Stimulated activated memory B cell treated with anti-CD40 and anti-IgM and Interleukin-4, amounts not matched to agents 10 μg/mL and 1 μg/mL and 100 μg/mL, for 72 hours (primary cell): ENCODE measurements at places on chromosomes 3 and 15.

DNA sequence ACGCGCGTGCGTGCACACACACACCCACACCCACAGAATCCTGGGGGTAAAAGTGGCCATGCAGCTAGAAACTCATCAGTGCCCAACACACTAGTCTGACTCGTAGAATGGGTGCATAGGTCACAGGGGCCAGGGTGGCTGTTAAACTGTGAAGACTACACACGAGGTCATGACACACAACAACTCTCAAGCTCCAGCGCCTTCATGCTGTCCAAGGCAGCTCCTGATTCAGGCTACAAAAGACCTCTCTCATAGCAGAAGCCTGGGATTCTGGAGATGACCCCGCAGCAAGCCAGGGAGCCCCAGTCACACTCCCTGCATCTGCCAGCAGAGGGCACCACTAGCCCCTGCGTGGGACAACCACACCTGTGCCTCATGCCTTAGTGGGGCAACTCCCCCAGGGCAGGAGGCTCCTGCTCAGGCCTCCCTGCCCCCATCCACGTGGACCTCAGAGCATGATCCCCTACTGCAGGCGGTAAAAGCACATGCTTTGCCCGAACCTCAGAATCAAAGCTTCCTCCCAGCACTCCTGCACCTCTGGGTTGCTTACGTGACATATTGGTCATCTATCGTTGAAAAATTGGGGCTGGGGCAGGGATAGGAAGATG lies 93.1 kb downstream of the LRIG1 start:
- peak; percentile 75 for ATAC-seq

DNA sequence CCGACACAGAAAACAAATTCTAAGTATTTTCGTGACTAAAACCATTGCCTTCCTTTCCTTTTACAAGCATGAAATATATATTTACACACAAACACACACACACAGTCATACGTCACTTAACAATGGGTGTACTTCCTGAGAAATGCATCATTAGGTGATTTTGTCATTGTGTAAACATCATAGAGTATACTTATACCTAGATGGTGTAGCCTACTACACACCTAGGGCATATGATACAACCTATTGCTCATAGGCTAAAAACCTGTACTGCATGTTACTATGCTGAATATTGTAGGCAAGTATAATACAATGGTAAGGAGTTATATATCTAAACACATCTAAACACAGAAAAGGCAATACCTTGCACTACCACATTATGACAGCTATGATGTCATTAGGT lies 28.6 kb downstream of the COL6A5 start:
- ATAC-seq = no peak

GRCh38 chr15:31083370-31083780 lies 18.1 kb downstream of the TRPM1 start:
- ATAC-seq = no peak

GRCh38 chr3:139533781-139534454 lies 5.6 kb downstream of the RBP1 start:
- no peak for ATAC-seq

DNA sequence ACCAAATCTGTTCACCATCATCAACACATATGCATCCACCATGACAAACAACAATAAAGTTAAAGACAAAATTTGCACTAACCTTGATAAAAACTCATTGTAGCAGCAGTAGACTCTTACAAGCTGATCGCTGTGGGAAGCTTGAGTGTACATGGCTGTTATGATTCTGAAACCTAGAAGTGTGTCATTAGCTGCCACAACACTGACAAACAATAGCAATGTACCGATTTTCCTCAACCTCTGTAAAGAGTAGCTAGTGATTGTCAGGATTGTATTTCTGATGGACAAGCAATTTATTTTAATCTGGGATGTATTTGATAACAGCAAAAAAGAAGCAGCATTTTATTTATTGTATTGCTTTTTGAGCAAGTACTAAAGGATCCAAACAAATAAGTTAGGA lies 1357.7 kb downstream of the ROBO1 start:
- no peak for ATAC-seq

- no peak for ATAC-seq
These were observed 295.4 kb upstream of the TPRG1 start for GRCh38 chr3:188876370-188876769.

DNA sequence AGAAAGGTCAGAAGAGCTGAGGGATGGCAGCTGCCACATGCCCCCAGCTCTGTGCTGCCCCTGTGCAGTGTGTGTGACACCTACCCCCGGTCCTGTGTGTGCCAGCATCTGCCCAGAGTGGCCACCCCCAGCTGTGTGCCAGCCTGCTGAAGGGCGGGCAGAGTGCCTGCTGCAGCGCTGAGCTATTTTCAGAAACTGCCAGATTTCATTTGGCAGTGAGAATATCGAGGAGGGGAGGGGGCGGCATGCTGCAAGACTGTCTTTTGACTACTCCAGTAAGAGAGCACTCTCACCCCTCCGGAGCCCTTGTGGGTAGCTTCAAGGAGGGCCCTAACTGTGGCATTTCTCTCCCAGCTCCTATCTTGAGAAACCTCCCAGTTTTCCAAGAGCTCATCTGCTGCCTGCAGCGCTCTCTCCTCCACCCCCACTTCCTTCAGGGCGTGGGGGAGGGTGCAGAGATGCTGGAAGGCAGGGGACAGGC lies 25.2 kb upstream of the DOCK3 start:
- ATAC-seq = no peak

- no peak for ATAC-seq
These were observed 329.7 kb upstream of the TLE3 start for GRCh38 chr15:70427167-70428120.

DNA sequence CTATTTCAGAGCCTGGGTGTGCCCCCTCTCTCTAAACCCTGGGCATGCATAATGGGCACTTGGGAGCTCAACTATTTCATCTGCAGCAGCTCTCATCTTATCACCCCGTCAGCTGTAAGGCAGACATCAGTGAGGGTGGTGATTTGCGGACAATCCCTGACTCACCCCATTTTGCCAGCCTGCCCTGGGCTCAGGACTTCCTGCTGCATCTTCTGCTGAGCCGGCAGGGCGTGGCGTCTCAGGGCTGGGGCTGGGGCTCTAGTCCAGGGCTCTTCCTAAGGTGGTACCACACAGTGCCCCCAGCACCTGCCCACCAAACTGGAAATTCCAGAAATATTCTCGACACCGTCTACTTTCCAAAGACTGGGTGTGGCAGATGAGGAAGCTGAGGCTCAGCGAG lies 925 bp upstream of the PSTPIP1 start:
- no peak for ATAC-seq

DNA sequence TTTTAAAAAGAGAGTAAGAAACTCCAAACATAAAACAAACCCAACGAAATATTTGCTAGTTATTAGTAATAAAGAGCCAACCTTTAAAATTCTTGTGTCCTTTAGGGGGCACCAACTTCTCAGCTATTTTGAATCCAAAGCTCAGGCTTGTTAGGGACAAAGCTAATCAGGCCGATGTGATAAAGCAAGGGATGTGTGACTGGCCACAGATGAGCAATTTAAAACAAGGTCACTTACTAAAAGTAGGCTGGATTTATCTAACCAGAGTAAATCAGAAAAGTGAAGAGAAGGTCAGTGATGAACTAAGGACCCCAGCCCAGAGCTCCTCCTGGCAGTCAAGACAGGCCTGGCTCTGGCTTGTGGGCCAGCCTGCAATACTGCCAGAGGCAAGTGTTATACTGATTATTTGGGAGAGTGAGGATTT lies 108.5 kb downstream of the CYP19A1 start:
- no peak for ATAC-seq

GRCh38 chr3:125232401-125232800 lies 19.9 kb upstream of the SLC12A8 start:
- ATAC-seq = no peak

DNA sequence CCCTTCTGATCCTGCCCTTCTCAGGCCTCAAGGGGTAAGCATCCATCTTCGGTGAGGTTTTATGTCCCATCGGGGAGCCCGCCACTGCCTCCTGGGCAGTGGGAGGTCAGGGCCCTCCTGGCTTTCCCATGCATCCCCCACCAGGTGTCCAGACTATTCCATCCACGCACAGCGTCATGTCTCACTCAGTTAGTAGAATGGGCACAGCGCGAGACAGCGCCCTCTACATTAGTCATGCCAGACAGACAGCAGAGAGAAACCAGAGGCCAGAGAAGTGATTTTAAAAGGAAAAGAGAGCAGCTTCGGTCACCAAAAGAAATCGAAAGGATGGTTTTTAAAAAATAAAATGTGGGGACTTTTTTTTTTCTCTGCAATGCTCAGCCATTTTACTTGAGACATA lies 49.8 kb downstream of the ZDHHC3 start:
- no peak for ATAC-seq

DNA sequence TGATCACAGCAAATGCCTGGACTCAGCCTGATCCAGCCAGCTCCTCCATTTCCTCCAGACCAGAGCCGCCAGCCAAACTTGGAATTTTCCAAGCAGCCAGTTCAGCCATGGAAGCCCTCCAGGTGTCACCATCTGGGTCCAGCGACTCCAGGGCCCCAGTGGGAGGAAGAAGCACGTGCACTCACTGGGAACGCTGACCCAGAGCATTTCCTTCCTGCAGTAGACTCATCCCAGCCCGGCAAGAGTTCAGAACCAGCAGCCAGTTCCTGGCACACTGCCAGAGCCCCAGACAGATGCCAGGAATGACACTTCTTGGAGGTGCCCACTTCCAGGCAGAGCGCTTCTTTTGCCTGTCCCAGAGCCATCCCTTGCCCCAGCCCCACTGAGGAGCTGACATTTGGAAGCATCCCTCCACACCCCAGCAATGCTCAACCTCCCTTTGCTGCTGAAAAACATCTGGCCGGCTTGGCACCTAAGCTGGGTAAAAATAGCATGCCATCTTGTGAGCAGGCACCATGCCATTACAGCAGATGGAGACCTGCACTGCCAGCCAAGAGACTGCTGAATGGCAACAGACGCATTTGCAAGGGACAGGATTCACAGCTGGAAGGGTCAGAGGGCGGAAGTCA lies 460.3 kb upstream of the PROK2 start:
- ATAC-seq = no peak

- ATAC-seq = no peak
These were observed 771.7 kb downstream of the IGSF11 start for GRCh38 chr3:118262800-118263402.

DNA sequence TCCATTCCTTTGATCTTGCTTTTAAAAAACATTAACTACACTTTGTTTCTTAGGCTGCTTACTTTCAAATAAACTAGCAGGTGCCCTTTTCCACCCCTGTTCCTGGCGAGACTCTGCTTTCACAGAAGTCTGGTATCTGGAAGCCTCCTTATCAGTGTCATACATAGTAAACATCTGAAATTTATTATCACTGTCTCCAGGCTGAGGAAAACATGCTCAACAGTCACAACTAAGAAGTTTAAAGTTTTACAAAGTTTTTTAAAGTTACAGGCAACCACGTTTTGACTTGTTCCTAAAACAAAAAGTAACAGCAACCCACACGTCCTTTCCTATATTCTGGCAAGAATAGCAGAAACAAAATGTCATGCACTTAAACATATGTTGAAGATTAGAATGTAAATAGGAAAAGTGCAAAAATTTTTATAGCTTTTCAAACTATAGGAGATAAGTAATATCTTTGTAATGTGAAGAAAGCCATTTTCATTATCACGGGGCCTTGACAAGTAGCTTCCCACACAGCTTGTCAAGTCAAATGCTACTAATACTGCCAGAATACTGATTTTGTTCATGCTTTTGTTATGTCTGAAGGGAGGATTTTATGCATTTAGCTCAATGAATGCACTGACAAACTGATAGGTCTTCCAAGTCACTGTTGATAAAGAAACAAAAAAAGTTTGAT lies 275.2 kb upstream of the KCNMB2 start:
- no peak for ATAC-seq

GRCh38 chr3:179544981-179545645 lies 17.6 kb upstream of the ACTL6A start:
- ATAC-seq = no peak

DNA sequence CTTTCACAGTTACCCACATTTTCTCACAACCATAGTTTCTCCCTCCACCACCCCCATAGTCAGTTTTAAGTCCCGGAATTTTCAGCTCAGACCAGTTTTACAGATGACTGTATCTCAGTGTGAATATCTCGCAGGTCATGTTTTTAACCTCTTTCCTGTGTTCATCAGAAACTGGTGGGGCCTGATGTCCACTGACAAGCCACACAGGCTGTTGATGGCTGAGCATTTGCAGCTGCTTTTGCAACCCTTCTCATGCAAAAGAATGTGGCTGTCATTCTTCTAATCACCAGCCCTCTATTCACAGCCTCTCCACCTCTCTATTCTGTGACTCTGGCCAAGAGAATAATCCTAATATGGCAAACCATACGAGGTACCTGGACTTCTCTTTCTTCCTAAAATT lies 8.5 kb downstream of the GYG1 start:
- ATAC-seq = no peak

DNA sequence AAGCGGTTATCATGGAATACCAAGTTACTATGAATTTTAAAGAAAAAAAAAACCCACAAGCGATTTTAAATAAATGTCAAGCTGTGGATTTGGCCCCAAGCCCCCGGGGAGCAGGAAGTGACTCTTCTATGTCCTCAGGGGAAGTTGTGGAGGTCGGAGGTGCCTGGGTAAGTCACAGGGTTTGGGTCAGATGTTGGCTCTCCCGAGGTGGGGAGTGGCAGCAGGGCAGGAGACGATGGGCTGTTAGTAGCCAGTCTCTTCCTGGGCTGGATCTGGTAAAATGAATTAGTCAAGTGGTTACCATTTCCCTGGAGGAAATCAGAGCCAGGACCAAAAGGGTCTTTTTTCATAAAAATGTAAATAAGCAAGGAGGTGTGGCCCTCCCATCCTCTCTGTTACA lies 316.7 kb downstream of the TLE3 start:
- ATAC-seq = no peak

- ATAC-seq = no peak
These were observed 65.2 kb upstream of the SPPL2A start for GRCh38 chr15:50830477-50831354.

DNA sequence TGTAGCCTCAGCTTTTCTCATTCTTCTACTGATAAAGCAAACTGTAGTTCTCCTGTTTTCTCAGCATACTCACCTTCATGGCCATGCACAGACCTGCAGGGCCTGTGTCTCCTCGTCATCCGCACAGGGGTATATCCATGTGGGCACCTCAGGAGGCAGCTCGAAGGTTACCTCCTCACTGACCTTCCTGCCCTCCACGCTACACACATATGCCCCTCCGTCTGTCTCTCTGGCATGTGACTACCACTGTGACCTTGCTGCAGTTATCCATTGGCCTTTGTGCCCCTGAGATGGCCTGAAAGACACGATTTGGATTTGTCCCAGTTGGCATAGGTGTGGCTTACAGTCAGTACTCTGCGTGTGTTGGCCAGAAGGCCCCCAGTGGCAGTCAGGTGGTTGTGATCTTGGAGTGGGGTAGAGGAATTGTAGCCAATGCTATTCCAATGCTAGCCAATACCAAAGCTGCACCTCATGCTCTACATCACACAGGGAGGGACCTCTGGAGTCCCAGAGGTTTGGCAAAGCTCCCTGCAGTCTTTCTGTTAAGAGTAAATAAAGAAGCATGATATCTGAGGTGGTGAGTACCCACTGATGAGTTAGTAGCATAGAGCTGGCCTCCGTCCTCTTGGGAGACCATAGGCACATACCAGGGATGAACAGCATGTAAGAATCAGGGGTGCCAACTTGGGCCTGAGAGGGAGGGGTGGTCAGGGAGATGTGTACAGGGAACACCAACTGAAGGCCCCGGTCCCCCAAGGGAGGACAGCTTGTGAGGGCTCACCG lies 143.4 kb downstream of the EEFSEC start:
- no peak for ATAC-seq
